ENCODE measurements at places on chromosomes 11 and 22.

DNA sequence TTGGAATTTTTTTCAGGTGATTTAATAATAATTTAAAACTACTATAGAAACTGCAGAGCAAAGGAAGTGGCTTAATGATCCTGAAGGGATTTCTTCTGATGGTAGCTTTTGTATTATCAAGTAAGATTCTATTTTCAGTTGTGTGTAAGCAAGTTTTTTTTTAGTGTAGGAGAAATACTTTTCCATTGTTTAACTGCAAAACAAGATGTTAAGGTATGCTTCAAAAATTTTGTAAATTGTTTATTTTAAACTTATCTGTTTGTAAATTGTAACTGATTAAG, 3.4 kb downstream of the MALAT1 start:
- DNase-seq = no peak

DNA sequence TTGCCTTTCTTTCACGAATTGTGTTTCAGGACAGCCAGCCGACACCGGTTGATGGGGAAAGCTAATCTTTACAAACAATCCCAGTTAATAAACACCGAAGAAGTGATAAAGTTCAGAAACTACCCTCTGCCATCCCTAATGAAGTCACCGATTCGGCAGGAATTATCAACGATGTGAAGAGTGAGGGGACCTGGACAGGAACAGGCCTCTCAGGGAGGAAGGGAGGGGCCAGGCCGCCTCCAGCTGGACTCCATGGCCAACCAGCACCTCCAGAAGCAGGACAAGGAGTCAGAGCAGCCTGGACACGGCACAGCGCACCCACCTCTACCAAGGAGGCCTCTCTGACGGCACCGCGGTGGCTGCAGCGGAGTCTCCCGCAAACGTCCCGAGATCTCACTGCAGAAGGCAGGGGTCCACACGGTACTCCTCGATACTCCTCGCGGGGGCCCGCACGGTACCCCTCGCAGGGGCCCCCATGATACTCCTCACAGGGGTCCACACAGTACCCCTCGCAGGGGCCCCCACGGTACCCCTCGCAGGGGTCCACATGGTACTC, 3.9 kb downstream of the TOLLIP start:
- DNase-seq = no peak

- no peak for DNase-seq
These were observed 6.0 kb upstream of the TNNT3 start for GRCh38 chr11:1913271-1914060.

- DNase-seq = no peak
These were observed 155.7 kb downstream of the TBC1D22A start for GRCh38 chr22:46918197-46918596.

DNA sequence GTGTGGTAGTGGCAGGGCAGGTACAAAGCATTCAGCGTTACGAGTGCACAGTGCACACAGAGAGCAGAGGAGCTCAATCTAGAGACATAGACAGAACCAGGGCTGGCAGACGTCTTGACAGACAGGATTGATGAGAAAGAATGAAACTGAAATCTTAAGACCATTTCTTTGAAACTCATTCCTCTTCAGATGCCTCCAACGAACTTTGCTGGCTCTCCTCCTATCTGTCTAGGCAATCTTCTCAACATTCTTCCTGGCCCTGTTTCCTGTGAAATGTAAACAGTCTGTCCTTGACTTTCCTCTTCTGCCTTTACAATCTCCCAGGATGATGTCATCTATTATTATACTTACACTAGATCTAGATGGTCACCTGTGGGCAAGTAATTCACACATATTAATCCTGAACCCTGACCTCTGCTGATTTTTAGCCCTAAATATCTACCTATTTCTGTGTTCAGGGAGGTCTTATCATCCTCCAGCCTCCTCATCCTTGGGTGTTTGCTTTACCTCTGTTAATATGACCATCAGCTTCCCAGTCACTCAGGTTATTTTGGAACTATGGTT, 119.5 kb downstream of the ENTHD1 start:
- DNase-seq = no peak

GRCh38 chr11:86787018-86787536, 13.3 kb upstream of the PRSS23 start:
- no peak for DNase-seq

- no peak for DNase-seq
These were observed 32.3 kb upstream of the POU2AF2 start for GRCh38 chr11:111213256-111213655.

GRCh38 chr11:56545531-56545930, 2.5 kb upstream of the OR5M11 start:
- no peak for DNase-seq

- DNase-seq = peak; percentile 24
These were observed 60.8 kb upstream of the CTSC start for GRCh38 chr11:88398372-88398771.

DNA sequence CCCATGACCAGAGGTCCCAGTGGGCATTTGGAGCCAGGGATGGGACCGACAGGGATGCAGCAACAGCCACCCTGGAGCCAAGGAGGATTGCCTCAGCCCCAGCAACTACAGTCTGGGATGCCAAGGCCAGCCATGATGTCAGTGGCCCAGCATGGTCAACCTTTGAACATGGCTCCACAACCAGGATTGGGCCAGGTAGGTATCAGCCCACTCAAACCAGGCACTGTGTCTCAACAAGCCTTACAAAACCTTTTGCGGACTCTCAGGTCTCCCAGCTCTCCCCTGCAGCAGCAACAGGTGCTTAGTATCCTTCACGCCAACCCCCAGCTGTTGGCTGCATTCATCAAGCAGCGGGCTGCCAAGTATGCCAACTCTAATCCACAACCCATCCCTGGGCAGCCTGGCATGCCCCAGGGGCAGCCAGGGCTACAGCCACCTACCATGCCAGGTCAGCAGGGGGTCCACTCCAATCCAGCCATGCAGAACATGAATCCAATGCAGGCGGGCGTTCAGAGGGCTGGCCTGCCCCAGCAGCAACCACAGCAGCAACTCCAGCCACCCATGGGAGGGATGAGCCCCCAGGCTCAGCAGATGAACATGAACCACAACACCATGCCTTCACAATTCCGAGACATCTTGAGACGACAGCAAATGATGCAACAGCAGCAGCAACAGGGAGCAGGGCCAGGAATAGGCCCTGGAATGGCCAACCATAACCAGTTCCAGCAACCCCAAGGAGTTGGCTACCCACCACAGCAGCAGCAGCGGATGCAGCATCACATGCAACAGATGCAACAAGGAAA, 27.3 kb upstream of the L3MBTL2 start:
- no peak for DNase-seq

DNA sequence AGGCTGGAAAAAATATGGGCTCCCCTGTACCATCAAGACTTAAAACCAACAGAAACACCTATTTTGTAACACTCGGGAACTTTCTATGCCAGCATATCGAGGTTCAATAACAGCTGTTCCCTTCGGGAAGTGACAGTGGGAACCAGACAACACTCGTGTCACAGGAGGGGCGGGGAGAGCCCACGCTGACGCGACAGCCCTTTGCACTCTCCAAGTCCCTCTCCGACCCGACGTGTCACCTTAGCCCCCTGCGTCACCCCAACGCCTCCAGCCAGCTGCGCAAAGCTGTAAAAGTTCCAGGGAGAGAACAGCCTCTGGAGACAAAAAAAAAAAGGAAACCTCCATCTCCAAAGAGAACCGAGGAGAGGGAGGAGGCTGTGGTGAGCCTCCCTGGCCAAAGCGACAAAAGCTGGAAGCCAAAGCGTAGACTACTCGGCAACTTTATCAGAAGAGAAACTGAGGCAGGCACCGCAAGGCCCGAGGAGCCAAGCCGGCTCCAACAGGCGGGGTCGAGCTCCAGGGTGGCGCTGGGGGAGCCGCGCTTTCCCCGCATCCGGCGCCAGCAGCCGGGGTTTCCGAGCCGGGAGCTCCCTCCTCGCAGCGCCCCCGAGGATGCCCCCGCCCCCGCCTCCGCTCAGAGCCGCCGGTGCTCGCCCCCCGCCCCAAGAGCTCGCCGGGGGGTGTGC, 751 bp downstream of the ARFGAP3 start:
- DNase-seq = peak; percentile 95

GRCh38 chr11:2088746-2089535, 50.2 kb downstream of the IGF2 start:
- DNase-seq = no peak

GRCh38 chr11:108576523-108576922, 17.0 kb downstream of the EXPH5 start:
- no peak for DNase-seq

- DNase-seq = no peak
These were observed 1.3 kb upstream of the PARVG start for GRCh38 chr22:44179196-44179988.

DNA sequence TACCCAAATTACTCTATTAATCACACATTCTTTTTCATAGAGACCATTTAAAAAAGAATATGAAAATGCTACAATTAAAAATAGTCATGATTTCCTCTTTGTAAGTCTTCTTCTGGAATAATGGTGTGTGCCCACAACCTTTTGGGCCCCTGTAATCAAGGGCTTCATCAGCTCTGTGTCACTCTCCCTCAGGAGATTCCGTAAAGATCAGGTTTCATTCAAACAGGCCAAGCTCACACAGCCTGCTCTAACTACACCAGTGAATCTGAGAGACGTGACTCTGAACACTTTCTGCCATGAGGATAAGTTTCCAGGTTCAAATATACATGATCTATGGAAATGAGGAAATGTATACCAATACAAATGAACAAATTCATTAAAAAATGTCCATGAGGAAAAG, 9.5 kb downstream of the DRICH1 start:
- no peak for DNase-seq

DNA sequence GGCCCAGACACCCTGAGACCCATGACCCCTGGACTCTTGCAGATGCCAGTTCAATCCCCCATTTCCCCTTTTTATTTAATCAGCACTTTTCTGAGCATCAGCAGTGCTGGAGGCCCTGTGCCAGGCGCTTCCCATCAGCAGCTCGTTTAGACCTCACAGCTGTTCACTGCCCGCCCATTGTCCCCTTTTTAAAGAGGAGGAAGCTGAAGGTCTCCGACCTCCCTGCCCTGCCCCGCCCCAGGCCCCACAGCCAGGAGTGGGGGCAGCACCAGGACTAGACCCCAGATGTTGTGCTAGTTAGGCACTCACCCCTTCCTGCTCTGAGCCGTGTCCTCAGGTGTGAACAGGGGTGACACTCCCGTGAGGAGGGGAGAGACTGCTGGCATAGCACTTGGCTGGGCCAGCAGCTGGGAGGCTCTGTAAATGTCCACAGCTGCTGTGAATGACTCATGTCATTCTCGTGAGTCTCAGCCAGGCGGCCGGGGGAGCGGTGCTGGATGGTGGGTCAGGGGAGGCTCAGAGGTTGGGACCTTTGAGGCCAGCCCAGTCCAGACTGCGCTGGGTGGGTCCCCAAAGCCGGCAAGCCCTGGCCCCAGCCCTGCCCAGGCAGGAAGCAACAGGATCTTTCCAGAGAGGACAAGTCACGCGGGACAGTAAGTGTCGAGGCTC, 19.9 kb downstream of the EMID1 start:
- DNase-seq = no peak

GRCh38 chr11:97364047-97364446, 974.2 kb downstream of the JRKL start:
- no peak for DNase-seq

GRCh38 chr11:34509336-34509876, 4.2 kb downstream of the ELF5 start:
- peak; percentile 71 for DNase-seq

DNA sequence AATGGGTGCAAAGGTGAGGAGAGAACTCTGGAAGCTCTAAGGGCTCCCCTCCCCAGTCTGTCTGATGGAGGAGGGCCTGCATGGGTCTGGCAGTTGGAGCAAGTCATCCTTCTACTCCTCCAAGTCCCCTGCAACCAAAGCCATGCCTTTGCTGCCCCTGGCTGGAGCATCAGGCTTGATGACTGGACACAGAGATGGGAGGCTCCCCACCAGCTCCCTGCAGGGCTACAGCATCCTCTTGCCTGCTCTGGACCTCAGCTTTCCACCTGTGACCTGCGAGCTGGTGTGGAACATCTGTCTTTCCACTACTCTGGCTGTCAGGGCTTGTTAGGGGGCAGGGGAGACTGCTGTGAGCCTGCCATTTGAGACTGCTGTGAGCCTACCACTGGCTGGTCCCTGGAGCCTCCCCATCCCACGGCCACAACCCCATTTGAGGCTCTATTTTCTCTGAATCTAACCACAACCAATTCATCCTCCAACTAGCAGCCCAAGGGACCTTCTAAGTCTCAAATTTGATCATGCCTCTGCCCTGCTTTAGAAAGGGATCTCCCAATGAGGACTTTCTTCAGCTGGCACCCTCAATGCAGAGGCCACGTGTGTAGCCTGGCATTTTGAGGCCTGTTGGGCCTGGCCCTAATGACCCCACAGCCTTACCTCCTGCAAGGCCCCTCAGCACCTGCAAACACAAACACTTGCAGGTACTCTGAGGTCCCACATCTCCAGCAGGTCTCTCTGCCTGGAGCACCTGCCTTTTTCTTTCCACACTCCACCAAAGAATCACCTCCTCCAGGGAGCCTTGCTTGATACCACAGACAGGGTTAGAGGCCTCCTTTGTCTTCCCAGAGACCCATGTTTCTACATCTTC, 9.9 kb downstream of the P2RY6 start:
- DNase-seq = no peak

GRCh38 chr22:17368554-17369438, 464 bp upstream of the CECR2 start:
- no peak for DNase-seq

- DNase-seq = no peak
These were observed 7.9 kb downstream of the FEN1 start for GRCh38 chr11:61800331-61801281.

DNA sequence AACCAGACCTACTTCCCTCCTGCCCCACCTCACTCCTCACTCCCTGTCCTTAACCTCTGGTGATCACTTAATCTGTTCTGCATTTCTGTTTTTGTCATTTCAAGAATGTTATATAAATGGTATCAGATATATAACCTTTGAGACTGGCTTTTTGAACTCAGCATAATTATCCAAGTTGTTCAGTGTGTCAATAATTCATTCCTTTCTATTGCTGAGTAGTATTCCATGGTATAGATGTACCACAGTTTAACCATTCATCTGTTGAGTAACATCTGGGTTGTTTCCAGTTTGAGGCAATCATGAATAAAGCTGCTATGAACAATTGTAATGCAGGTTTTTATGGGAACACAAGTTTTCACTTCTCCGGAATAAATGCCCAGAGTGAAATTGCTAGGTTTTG, 34.6 kb upstream of the B3GNT6 start:
- no peak for DNase-seq

DNA sequence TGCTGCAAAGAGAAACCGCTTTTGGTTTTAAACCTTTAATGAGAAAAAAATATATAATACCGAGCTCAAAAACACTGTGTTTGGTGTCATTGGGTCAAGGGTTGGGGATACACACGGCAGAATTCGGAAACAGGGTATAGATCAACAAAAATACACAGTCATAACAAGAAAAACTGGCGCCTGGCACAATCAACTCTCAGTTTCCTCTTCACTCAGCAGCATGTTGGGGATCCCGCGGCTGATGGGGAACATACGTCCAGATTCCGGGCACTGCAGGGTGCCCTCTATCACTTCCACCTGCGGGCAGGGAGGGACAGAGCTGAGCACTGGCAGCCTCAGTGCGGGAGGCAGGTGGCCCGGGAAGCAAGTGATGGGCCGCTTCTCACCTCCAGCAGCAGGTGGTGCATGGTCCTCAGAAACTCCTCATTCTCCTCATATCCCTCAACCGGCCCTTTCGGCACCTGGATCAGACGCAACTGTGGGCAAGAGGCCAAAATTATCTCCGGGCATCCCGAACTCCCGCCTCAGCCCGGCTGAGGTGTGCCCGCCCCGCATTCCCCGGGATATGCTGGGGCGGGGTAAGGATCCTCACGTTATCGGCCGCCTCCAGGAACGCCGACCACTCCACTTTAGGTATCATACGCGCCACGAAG, 561 bp downstream of the TRMT112 start:
- no peak for DNase-seq
